ENCODE measurements at places on chromosomes 1 and 21.

GRCh38 chr1:202355944-202356553 lies 7.5 kb downstream of the PPP1R12B start:
- DNase-seq = no peak

DNA sequence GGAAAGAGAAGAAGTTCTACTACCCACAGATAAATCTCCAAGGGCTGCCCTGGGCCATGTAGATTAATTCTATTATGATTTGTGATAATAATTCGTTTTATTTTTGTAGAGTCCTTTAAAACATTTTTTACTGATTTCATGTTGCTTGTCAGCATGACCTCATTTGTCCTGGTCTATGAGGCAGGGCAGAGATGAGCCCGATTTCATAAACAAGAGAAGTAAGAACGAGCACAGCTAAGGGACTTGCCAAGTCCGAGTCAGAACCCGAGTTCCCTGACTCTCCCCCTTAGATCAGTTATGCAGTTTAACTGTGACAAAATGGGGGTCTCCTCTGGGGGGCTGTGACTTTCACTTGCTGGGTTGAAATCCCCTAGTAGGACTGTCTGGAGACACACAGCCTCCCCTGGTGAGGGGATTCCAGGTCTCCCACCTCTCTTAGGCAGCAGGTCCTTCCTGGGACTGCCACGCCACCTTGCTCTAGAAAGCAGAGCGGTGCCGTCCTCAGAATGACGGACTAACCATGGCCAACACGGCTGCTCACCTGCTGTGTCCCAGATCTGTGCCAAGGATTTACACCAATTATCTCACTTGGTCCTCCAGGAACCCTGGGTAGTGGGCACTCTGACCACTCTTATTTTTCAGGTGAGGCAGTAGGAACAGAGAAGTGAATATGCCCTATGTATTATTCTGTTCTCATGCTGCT lies 31.0 kb upstream of the SOX13 start:
- DNase-seq = no peak

DNA sequence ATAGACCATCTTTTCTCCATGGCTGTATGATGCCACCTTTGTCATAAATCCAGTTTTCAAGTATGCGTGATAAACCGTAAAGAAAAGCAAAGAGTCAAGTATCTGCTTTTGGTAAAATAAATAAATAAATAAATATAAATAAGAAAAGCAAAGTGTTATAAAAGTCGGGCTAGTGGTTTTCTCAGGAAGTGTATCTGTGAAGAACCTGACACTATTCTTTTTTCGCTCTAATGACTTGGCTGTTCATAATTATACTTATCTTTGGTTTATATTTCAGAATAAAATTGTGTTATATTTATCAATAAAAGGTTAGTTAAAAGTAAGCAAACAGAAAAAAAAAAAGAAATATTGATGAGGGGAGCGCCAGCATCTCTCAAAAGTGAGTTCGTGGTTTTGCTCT lies 594 bp upstream of the EXO5 start:
- DNase-seq = no peak

DNA sequence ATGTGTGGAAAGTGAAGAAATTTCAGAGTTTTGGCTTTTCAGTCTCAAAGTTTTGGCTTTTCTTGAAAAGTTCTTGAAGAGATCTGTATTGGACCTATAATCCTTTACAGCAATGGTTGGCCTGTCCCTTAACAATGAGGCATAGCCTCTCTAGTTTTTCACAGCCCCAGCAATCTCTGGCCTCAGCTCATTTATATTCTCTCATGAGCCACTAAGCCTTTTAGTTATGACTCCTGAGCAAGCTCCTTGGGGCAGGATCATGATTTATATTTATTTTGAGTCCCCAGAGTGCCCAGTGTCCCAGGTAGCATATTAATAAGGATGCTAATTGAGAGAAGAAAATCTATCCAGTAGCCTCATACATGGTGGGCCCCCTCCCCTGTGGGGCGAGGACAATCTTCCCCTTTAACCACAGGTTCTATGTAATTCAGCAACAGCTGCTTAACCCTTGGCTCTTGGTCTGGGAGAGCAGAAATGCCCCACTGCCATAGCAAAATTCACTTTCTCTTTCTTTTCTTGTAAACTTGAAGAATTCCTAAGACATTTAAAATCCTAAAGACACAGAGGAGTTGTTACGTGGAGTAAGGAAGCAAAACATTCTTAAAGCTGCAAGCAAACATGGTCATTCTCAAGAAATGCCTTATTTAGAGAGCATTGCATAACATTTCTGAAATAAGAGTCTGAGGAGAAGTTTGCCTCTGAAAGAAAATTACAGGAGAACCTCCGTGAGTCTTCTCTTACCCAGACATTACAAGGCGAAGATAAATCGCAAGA lies 6.3 kb downstream of the NGF start:
- DNase-seq = no peak

DNA sequence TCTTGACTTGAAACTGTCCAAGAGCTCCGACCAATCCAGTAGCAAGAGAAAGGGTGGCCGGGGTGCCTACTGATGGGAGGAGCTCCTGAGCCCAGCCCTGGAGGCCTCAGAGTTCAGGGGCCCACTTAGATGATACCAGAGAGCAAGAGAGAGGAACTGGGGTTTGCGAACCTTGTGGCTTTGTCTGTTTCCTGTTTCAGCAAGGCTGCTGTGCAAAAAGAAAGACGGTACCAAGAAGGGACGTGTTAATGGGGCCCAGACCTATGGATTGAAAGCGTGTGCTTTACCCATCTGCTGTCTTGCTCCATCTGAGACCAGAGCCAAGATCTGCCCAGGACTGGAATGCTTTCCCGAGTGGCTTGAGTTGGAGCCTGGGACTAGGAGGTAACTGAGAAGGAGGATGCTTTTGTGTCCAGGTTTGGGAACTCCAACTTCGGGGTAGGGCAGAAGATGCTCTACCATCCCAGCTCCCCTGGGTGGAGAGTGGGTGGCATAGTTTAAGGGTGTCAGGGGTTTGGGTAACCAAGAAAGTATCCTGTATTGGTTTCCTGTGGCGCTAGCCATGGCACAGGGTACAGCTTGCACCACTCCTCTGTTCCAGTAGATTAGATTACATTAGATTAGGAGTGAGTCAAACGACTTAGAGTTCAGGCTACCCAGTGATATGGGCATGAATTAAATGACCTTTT lies at the start of gene TRAF3IP3:
Gene TRAF3IP3, plus strand, starts transcription at position 128 of the 689 bp plus-strand sequence. CDS start 3,987 bp downstream, outside the sequence.
- DNase-seq = no peak

DNA sequence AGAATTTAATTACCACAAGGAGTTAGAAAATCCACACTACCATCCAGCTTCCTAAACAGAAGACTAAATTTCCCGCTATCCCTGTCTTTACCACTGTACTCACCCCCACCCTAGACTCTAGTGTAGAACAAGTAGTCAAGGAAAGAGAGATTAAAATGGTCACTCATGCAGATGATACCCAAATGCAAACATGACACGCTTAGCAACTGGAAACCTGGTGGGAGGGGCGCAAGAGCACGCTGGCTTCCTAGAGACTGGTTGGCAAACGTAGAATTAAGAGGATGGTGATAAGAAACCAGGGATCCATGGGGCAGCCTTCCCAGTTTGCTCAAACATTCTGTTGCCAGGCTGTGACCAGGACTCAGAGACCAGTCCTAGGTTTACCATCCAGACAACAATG lies 9.9 kb upstream of the LDLRAD1 start:
- no peak for DNase-seq

DNA sequence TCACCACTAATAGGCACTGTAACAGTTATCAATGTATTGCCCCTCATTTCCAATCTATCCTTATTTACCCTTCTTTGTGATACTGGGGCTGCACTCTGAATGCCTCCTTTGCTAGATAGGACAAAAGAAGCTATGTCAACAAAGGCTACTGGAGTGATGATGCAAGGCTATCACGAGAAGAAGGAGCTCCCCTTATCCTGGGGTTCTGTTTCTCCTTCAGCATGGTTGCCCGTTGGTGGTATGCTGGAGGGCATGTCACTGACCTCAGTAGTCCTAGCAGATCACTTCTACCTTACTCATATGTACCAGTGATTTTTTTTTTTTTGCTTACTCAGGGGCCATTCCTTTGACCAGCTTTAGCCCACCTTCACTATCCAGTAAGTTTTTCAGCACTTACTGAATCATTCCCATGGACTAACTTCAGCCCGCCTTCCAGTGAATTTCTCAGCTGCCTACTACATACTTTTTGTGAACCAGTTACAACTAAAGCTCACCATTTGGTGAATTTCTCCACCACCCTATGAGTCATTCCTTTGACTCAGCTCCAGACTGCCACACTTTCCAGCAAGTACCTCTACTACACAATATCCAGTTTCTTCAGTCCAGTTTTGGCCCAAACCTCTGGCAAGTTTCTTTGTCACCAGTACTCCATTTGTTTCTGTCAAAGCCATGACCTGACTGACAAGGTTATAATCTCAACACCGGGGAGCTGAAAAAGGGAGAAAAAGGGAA lies 944.5 kb downstream of the KCNT2 start:
- peak; percentile 11 for DNase-seq

- no peak for DNase-seq
Measured at GRCh38 chr1:226984521-226985238, 44.6 kb downstream of the COQ8A start.

DNA sequence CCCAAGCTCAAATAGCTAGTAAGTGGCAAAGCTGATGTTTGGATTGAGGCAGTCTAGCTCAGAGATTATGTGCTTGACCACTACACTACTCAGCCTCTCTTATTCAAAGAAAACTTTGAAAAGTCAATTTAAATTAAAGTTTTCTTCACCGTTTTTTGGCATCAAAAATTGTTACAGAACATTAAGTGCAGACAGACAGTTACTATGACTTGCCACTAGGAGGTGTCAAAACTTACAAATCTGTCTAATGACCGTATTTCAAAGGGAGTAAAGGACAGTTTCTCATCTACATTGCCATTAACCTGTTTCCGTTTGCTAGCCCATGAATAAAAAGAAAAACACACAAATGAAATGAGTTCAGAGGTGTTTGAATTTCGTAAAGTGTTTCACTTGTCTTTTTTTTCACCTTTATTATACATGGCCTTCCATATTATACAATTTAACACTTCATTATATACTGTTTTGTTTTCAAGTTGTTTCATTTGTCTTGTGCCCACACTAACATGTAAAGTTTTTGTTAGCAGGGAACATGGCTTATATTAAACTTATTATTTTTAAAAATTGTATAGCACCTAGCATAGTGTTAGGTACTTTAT lies 57.4 kb upstream of the MTF2 start:
- peak; percentile 71 for DNase-seq

- no peak for DNase-seq
Measured at GRCh38 chr1:58869638-58870297, 85.9 kb upstream of the JUN start.

DNA sequence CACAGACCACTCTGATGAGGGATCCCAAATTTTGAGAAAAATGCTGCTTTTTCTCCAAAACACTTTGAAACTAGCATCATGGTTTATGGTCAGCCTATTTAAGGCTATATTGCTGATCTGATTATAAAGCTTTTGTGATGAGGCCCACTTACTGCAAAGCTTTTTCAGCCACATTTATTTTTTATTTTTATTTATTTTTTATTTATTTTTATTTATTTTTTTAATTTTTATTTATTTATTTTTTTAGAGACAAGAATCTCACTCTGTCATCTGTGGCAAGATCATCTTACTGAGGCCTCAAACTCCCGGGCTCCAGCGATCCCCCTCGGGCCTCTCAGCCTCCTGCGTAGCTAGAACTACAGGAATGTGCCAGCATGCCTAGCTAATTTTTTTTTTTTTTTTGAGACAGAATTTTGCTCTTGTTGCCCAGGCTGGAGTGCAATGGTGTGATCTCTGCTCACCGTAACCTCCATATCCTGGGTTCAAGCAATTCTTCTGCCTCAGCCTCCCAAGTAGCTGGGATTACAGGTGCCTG lies 5.2 kb upstream of the BCAS2 start:
- DNase-seq = no peak

DNA sequence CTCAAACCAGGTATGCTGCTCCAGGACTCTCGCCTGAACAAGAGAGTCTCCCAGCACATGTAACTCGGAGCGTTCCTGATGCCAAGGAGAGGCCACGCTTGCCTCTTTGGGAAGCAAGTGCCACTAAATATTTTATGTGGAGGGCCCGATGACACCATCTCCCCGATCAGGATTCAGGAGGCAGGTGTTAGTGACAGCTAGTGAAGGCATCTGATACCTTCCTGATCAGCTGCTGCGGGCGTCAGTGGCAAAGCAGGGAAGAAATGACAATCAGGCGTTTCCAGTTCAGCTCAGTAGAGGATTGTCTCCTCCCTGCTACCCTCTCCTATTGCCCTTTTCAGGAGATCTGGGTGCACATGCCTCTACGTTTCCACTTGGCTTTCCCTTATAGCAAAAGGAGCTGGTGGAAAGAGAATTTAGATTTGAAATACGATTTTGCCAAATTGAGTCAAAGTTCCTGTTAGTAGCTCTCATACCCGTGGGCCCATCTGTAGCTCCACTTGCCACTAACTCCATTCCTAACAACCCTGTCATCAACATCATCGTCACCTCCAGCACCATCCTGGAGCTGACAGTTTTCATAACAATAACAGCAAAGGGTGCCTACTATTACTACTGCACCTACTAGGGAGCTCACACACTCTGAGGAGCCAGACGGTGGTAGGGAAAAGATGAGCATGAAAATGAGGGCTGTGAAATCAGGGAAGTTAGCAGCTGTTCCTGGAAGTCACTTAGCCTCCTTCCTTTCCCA lies 21.6 kb downstream of the PLXNA2 start:
- no peak for DNase-seq

DNA sequence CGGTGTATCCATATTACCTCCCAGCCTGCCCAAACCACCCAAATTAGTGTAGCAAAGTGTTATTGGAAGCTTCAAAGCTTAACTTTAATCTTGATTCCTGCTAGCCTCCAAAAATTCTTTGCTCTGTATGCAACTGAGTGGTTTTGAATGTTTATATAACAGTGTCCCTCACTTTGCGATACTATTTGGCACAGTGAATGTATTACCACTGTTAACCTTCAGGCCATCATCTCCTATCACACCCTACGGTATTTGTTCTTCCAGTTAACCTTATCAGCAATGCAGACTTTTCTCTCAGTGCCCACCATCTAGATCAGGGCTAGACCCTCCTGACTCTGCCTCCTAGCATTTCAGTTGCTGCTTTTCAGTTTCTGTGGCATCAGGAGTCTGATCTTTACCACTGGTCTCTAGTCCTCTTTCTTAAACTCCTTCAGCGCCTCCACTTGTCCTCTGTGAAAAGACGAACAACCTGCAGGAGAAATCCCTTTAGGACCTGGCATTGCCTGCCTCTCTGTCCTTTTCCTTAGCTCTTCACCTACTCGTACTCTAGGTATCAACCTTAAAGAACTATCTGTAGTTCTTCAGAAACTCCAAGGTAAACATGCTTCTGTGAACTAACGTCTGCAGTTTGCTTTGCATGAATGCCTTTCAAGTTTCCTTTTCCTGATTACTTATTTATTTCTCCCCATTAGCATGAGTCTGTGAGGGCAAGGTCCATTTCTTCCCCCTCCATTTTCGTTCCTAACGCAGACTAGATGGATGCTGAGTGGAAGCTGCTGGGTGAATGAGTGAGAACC lies 71.7 kb downstream of the SNX7 start:
- peak; percentile 43 for DNase-seq

Data from LoVo (cell line).